ENCODE measurements at places on chromosomes 4 and X. TPM values are rescaled to one million over a fixed set of nuclear protein-coding genes. Genes with fewer than 3 reads are reported as not detected.

DNA sequence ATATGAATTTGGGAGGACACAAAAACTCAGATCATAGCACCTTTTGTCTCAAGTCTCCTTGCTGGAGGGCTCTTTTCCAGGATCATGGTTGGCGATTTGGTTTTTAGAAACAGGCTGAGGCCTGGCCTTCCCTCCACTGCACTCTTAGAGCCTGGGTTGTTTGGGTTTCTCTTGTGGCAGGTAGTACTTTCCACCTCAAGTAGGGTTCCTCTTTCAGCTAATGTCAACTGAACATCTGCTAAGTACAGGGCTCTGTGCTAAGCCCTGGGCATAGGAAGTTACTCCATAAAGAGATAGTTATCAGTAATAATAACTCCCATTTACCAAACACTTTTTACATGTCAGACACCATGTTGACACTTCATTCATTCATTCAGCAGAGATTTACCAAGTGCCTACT lies 28.2 kb upstream of the APLN start:
- DNase-seq, result no peak
- H3K4me1 ChIP-seq, result no peaks in the 10 kb centered on the region
- no peaks in the 10 kb centered on the region for H3K36me3 ChIP-seq

- DNase-seq, result no peak
- peaks cover 6% of the 10 kb centered on the region for H3K27me3 ChIP-seq
These were observed 152.5 kb downstream of the PLS3 start for GRCh38 chrX:115713460-115713859.

- H3K27ac ChIP-seq, result no peak overlapping the region
- no peaks in the 10 kb centered on the region for H3K36me3 ChIP-seq
- no peak for DNase-seq
- H3K4me1 ChIP-seq, result no peaks in the 10 kb centered on the region
- H3K27me3 ChIP-seq, result no peaks in the 10 kb centered on the region
- no peak overlapping the region for H3K4me3 ChIP-seq
These were observed 66.3 kb downstream of the SMC1A start for GRCh38 chrX:53356186-53356585.

- H3K36me3 ChIP-seq, result no peaks in the 10 kb centered on the region
- peak; percentile 54 for DNase-seq
- no peak overlapping the region for H3K4me3 ChIP-seq
- H3K27me3 ChIP-seq, result no peaks in the 10 kb centered on the region
- H3K4me1 ChIP-seq, result no peaks in the 10 kb centered on the region
These were observed 102.3 kb upstream of the MTM1 start for GRCh38 chrX:150465881-150466775.

DNA sequence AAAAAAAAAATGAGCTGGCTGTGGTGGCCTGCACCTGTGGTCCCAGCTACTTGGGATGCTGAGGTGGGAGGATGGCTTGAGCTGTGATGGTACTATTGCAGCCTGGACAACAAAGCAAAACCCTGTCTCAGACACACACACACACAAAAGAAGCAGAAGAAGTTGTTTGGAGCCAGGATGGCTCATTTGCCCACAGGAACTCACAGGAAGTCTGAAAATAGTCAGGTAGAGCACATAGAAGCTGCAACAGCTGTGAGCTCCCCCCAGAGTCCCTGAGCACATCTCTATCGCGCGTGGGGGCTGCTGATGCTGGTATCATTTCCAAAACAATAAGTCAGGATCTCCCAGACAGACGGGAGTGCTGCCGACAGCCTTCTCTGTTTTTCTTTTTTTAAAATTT lies 13.4 kb upstream of the DHRSX start:
- no peaks in the 10 kb centered on the region for H3K4me1 ChIP-seq
- H3K27me3 ChIP-seq, result no peaks in the 10 kb centered on the region
- no peak overlapping the region for H3K27ac ChIP-seq
- H3K4me3 ChIP-seq, result no peak overlapping the region
- DNase-seq, result no peak

DNA sequence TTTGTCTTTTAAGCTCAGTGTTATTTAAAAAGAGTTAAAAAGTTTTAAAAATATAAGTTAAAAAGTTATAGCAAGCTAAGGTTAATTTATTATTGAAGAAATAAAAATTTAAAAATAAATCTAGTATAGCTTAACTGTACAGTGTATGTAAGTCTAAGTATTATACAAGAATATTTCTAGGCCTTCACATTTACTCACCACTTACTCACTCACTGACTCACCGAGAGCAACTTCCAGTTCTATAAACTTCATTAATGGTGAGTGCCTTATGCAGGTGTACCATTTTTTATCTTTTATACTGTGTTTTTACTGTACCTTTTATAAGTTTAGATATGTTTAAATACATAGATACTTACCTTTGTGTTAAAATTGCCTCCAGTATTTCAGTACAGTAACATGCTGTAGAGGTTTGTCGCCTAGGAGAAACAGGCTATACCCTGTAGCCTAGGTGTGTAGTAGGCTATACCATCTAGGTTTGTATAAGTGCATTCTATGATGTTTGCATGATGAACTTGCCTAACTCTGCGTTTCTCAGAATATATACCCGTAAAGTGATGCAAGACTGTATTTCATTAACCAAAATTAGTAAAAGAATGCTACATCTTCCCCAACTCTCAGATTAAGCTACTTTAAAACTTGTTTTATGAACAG lies 202.9 kb downstream of the CFAP299 start:
- no peak overlapping the region for H3K4me3 ChIP-seq
- no peaks in the 10 kb centered on the region for H3K4me1 ChIP-seq
- H3K27ac ChIP-seq, result no peak overlapping the region
- no peak for DNase-seq
- no peaks in the 10 kb centered on the region for H3K27me3 ChIP-seq
- H3K36me3 ChIP-seq, result no peaks in the 10 kb centered on the region

- H3K36me3 ChIP-seq, result no peaks in the 10 kb centered on the region
- H3K27me3 ChIP-seq, result no peaks in the 10 kb centered on the region
These were observed 146.3 kb downstream of the SHROOM3 start for GRCh38 chr4:76581077-76581962.

- H3K27me3 ChIP-seq, result no peaks in the 10 kb centered on the region
- no peak for DNase-seq
- H3K4me1 ChIP-seq, result no peaks in the 10 kb centered on the region
These were observed 22.2 kb upstream of the GTPBP6 start for GRCh38 chrX:340641-341423.

DNA sequence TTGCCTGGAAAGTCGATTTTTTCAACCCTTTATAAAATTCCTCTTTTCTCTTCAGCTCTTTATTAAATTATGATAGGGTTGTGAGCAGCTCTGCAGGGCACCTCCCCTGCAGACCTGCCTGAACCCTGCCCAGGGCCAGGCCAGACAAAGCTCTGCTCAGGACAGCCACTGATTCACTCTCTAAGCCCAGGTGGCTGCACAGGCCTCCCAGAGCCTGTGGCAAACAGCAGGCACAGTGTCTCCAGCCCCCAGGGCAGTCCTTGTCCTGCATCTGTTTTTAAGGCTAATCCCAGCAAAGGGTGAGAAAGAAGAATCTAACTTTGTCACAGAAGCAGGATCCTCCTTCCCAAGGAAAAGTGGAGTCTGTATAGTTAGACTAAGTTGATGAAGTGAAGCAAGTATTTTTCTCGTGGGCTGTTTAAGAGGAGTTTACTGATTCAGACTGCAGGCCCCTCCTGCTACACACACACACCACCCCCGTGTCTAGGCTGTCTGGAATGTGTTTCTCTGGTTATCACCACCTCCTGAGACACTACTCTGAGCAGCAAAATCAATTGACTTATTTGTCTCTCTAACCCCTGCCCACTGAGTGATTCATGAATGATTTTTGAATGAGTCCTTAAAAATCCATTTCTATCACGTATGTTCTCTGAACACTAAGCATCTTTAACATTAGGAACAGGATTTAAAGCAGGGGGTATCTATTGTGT lies 101.7 kb downstream of the CHIC2 start:
- no peaks in the 10 kb centered on the region for H3K36me3 ChIP-seq
- DNase-seq, result no peak
- no peak overlapping the region for H3K27ac ChIP-seq
- no peaks in the 10 kb centered on the region for H3K4me1 ChIP-seq
- H3K4me3 ChIP-seq, result no peak overlapping the region

DNA sequence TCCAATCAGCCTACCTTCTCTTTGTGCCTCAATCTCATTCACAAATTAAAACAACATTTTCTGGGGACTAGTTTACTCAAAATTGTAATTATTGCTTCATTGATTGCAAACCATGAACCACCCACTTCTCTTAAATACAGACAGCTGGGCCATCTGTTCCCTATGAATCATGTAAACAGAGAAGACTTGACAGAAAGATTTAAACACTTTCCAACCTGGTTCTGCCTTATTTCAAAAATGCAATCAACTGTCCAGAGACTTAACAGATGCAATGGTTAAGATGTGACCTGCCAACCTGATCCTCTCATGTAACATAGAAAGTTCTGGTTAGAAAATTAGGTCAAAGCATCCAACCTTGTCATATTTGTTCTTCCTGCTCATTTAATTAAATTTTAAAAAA lies 20.8 kb upstream of the SERTM2 start:
- no peaks in the 10 kb centered on the region for H3K4me1 ChIP-seq
- H3K4me3 ChIP-seq, result no peak overlapping the region
- H3K27ac ChIP-seq, result no peak overlapping the region
- H3K36me3 ChIP-seq, result no peaks in the 10 kb centered on the region
- DNase-seq, result no peak

DNA sequence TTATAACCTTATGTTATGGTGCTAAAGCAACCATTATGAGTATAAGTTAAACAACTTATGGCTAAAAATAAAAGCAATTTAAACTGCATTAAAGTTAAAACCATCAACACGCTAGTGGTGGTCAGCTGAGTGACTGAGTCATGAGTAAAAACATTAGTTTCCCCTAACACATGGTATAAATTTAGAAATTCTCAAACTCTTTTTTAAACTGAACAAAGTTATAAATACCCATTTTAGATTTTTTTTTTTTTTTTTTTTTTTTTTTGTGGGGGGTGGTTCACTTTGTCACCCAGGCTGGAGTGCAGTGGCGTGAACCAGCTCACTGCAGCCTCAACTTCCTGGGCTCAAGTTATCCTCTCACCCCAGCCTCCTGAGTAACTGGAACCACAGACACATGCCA lies 5.4 kb upstream of the BBS7 start:
- no peaks in the 10 kb centered on the region for H3K36me3 ChIP-seq
- no peaks in the 10 kb centered on the region for H3K27me3 ChIP-seq
- no peak overlapping the region for H3K4me3 ChIP-seq
- no peaks in the 10 kb centered on the region for H3K4me1 ChIP-seq
- no peak for DNase-seq
- H3K27ac ChIP-seq, result no peak overlapping the region

- peaks cover 6% of the 10 kb centered on the region for H3K4me1 ChIP-seq
- H3K27me3 ChIP-seq, result no peaks in the 10 kb centered on the region
- H3K36me3 ChIP-seq, result no peaks in the 10 kb centered on the region
- no peak overlapping the region for H3K4me3 ChIP-seq
- DNase-seq, result peak; percentile 82
These were observed 46.0 kb downstream of the GALNT7 start for GRCh38 chr4:173214661-173215060.

DNA sequence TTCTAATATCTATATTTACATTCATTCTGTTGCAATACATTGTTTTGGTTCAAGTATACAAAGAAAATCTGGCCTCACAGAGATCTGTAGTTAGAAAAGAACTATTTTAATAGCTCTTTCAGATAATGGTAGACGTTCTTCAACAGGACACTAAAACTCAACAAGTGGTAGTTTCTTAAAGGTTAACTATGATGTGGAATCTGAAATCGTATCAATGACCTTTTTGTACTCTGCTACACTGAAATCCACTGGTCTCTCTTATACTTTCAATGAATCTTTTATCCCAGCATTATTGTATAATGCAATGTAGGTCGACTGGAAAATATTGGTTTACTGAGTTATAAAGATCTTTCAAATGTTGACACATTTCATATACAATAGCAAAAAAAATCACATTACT lies 12.7 kb downstream of the TMEM185A start:
- H3K27ac ChIP-seq, result no peak overlapping the region
- no peak for DNase-seq
- no peaks in the 10 kb centered on the region for H3K4me1 ChIP-seq
- no peaks in the 10 kb centered on the region for H3K27me3 ChIP-seq
- no peak overlapping the region for H3K4me3 ChIP-seq
- no peaks in the 10 kb centered on the region for H3K36me3 ChIP-seq

DNA sequence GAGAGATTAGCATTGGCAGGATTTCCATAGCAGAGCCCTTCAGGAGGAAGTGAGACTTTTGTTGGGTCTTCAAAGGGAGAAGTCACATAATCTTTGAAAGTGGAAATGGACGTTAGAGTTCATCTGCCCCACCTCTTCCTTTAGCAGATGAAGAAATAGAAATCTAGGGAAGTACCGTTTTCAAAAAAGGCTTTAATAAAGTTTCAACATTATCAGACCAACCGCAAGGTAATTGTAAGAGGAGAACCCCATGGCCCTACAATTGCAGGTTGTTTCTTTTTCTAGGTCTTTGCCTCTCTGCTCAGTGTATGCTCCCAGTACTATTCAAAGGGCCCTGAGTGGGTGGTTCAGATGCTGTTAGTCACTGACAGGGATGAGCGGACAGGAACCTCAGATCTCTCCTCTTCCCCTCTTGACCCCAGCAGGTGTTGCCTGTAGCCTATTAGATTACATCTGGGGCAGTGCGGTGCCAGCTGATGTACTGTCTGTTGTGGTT lies 48.6 kb upstream of the AP1S2 start:
- no peaks in the 10 kb centered on the region for H3K4me1 ChIP-seq
- H3K27ac ChIP-seq, result no peak overlapping the region
- H3K4me3 ChIP-seq, result no peak overlapping the region
- no peaks in the 10 kb centered on the region for H3K36me3 ChIP-seq
- H3K27me3 ChIP-seq, result no peaks in the 10 kb centered on the region

PPP1R2C gene
- not detected for total RNA-seq

FAM199X gene
- 36.3 TPM for total RNA-seq

FRMPD3 gene
- total RNA-seq, result 12.1 TPM

RTL3 gene
- total RNA-seq, result not detected

IGFBP7 gene
- total RNA-seq, result 660 TPM

SGMS2 gene
- total RNA-seq, result 158 TPM

SAGE1 gene
- not detected for total RNA-seq

CT45A2 gene
- not detected for total RNA-seq

TMEM35A gene
- 1.5 TPM for total RNA-seq
